HuH-7.5 (cell line): ENCODE measurements at places on chromosomes 2 and 18.

DNA sequence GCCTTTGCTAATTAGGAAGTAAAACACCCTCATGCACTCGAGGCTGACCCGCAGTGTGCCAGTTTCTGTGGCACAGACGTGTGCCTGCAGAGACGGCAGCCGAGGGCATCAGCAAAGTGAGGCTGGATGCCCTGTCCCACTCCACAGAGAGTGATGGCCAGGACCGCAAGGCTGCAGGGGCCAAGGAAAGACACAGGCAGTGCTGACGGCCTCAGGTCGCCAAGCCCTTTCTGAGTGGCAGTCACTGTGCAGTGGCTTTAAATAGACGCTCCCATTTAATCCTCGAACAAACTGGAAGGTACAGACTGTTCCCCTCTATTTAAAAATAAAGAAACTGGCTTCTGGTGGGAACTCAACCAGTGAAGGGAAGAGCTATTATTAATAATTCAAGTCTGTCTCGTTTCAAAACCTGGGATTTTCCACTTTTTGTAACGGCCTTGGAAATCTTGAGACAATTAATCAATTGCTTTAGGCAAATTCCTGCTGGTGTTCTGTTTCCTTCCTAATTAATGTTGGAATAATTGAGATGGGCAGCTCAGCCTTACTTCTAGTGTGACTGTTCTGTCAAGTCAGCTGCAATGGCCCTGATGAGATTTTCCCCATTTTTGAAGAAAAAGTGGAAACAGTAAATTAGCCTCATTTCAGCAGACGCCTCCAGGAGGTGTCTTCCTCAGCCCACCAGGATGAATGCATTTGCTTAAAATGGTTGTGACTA lies 644.6 kb upstream of the RAB6C start:
- no peak for DNase-seq

- DNase-seq = no peak
Observed at GRCh38 chr2:157336137-157337010, 10.8 kb upstream of the ERMN start.

GRCh38 chr2:10532638-10533101 lies 84.5 kb upstream of the ODC1 start:
- no peak for DNase-seq

GRCh38 chr18:58225101-58225500 lies 181.1 kb downstream of the NEDD4L start:
- DNase-seq = no peak

DNA sequence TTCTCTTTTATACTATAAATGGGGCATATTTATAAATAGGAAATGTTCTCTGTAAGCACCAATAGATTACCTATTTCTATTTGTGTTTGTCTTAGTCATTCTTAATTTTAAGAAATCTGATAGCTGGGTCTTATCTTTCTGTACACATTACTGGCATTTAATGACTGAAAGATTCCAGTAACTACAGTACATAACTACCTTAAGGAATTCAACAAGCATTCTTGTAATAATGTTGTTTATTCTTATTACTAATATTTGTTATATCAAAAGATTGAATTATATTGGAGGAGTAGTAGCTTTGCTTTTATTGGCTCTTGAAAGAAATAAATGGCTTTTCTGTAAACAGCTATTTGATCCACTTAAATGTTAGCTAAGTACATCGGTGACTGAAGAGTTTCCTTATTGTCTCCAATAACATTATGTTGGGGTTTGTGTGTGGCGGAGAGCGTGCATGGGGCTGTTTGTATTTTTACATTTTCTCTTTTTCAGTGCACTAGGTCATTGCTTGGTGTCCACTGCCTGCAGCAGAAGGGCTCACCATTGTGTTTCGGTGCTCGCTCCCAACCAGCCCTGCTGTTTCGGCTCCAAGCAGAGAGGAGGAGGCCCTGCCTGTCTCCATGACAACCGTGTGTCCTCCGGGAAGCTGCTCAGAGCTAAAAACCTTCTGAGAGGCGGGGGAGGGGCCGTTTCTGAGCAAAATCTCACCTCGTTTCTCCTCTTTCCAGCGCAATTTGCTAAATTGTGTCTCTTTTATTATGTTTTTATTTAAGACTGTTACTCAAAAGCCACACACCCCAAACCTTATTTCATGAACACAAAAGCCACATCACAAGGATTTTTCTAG lies 112.5 kb upstream of the SLC38A11 start:
- DNase-seq = peak; percentile 64

GRCh38 chr18:23738575-23738974 lies 49.3 kb downstream of the LAMA3 start:
- no peak for DNase-seq

- DNase-seq = peak; percentile 57
Observed at GRCh38 chr18:62716619-62717168, 1.4 kb downstream of the PHLPP1 start.

GRCh38 chr2:9089831-9090230 lies 86.3 kb upstream of the MBOAT2 start:
- DNase-seq = no peak

DNA sequence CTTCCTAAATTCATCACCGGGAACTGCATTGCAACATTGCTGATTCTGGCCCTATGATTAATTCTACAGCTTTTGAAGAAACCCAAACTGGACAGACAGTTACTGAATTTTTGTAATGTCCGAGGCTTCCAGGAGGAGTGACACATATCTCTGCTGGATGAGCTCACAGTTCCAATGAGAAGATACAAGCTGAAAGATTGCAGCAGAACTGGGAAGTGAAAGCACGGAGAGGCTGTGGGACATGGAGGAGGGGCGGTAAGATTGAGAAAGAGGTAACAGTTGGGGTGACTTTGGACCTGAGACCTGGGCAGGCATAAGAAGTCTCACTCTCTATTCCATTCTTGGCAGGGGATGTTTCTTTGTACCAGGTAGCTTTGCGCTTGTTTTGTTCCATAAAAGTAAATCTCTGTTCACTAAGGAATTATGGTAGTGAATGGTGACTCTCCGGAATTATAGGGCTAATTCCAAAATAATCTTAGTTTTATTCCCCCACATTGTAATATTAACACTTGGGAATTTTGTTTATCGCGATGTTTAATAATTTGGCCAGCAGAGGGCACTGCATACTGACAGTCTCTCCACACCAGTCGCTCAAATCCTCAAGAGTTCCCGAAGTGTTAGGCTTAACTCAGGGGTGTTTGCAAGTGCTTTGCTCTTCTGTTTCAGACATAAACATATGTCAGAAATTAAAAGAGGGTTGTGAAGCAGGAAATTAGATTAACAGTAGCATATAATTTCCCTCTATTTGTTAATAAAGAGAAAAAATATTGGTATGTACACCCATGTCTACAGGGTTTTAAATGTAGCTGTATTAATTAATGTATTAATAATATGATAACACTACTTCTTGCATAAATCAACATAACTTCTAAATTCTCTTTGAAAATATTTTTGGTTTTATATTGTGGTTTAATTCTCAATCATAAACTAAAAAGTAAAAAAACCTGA lies 201.4 kb downstream of the SOCS6 start:
- no peak for DNase-seq

DNA sequence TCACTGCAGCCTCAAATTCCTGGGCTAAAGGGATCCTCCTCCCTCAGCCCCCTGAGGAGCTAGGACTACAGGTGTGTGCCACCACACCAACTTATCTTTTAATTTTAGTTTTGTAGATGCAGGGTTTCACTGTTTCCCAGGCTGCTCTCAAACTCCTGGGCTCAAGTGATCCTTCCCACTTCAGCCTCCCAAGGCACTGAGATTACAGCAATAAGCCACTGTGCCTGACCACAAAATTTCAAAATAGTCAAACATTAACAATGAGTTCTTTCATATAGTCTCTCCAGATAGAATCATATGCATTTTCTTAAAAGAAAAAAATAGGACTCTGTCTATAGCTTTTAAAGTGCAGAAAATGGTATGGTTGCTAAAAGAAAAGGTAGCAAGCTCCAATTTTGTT lies 24.9 kb upstream of the PID1 start:
- no peak for DNase-seq

DNA sequence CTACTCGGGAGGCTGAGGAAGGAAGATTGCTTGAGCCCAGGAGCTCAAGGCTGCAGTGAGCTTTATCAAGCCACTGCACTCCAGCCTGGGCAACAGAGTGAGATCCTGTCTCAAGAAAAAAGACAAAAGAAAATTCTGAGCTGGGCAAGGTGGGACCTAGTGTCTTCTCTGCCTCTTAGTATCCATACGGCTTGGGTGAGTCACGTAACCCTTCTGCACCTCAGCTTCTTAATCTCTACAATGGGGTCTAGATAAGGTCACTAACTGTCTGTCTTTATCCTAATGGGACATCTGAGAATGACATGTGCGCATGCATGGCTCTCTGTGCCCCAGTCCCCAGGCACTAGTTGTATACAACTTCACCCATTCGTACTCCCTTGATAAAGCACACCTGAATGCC lies 53.4 kb upstream of the TLK1 start:
- DNase-seq = no peak

- DNase-seq = no peak
Observed at GRCh38 chr2:181419129-181419855, 37.9 kb upstream of the ITGA4 start.

DNA sequence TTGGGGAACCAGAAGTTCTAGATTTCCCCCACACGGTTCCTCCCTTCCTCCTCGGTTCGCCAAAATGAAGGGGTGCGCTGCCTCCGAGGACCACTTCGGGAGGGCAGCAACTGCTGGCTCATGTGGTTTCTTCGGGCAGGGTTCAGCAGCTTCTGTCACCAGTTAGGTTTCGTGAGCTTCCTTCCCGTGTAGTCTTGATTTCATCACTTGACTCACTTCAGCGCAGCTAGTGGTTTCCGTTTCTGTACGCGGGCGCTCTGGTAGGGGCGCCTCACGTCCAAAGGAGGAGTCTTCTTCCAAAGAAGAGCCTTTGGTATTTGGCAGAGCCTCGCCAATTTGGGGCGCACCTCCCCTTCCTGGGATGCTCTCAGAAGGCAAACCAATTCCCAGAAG lies 485 bp upstream of the GALNT3 start:
- DNase-seq = peak; percentile 26

DNA sequence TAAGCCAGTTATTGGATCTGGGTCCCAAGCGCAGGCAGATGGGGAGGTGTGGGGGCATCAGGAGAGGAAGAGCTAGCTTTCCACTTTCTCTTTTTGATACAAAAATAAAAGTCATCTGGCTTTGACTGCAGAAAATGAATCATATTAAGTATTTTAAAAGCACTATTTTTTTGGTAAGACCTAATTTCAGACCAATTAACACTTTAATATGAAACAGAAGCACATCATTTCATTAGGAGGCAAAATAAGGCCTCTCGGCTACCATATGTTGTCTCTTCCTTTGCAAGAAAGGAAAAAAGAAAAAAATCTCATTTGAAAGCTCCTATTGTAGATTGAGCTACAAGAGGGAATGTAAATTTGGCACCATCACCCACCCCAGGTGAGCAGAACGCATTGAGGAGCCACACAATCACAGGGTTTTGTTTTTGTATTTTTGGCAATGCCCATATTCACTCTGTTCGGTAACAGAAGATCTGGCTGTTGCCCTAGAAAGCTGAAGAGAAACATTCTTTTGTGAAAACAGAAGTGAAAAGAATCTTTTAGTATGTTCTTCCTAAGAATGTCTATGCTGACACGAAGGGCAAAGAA lies 390.7 kb upstream of the ETAA1 start:
- no peak for DNase-seq

DNA sequence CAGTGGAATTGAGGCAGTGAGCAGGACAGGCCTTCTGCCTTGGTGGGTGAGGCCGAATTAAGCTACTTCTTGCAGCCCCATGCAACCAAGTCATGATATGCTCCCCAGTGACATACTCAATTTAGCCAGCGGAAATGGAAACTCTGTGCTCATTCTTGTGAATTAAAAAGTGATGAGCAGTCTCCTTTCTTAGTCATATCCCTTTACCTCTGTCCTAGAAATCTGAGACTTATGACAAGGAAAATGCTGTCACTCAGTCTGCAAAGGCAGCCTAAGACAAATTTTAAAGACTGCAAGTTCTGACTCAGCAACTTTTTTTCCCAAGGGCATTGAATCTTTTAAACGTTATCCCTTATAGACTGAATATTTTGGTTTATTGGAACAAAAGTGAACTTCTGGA lies 218.2 kb downstream of the SH3BP4 start:
- DNase-seq = no peak

- DNase-seq = no peak
Observed at GRCh38 chr18:31267823-31268481, 50.0 kb upstream of the DSG1 start.

DNA sequence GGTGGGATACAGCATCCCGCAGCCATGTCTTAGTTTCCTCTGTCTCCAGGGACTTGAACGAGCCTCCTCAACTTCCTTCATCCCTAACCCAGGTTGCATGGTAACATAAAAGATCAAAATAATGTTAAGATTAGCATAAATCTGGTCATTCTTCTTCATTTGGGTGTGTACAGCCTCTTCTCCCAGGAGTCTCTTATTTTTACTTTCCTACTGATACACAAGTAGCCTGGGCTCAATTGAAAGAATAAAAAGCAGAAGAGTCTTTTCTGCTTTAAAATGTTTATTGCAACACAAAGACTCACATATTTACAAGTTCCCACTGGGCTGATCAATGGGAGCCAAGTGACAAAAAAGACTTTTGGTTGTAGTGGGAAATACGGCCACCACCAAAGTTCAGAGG lies 137.9 kb upstream of the PID1 start:
- DNase-seq = no peak

GRCh38 chr18:50722311-50722710 lies 97.5 kb downstream of the MRO start:
- no peak for DNase-seq

- no peak for DNase-seq
Observed at GRCh38 chr2:101157272-101157671, 6.1 kb upstream of the TBC1D8 start.
